Activated naive CD8-positive, alpha-beta T cell treated with anti-CD3 and anti-CD28 coated beads, Interleukin-2, amount 50 U/mL, for 16 hours (primary cell): ENCODE measurements at places on chromosomes 2 and 18.

- peak; percentile 42 for DNase-seq
Observed at GRCh38 chr2:237512774-237513466, 25.9 kb downstream of the MLPH start.

DNA sequence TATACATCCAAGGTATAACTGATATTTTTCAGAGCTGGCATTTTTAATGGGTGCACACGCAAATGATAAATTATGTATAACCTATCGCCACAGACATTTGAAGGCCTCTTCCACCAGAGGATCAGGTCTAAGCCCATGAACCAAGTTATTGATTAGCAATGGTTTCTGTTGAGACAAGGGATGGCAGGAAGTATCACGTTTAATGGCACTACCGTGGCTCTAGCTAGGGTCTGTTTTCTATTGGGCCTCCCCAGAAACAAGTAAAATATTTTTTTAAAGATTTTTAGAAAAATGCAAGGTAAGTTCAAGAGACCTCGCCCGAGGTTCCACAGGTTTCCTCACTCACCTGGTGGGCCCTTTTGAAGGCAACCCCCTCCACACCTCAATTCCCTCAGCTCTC is 667 bp downstream of the GFPT1 start:
- DNase-seq: no peak

DNA sequence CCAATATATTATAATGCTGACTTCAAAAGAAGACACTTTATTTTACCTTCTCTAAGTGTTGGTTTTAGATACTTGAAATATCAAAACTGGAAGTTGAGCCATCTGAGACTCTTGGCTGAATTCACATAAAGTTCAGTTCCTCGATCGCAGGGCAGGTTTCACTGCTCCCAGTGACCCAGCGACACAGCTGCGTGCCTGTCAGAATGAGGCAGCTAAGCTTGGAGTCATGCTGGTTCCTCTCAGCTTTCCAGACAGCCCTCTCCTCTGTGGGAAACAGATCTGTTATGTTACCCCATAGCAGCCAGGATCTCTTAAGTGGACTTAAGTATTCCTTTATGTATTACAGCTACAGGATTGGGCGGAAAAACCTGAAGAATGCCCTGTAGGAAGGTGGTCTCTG is 142.8 kb upstream of the ALPP start:
- no peak for DNase-seq

DNA sequence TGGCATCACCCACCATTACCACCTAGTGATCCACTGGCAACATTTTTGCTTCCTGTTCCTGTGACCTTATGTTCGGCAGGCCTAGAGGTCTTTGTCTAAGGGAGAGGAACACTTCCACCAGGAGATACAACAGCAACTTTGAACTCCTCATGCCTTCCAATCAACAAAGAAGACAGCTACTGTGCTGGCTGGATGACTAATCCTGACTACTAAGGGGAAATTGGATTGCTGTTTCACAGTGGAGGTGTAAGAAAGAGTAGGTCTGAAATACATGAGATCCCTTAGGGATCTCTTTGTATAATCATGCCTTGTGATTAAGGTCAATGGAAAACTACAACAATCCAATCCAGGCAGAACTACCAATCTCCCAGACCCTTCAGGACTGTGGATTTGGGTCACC is 45.2 kb downstream of the EIF2AK3 start:
- DNase-seq: no peak

DNA sequence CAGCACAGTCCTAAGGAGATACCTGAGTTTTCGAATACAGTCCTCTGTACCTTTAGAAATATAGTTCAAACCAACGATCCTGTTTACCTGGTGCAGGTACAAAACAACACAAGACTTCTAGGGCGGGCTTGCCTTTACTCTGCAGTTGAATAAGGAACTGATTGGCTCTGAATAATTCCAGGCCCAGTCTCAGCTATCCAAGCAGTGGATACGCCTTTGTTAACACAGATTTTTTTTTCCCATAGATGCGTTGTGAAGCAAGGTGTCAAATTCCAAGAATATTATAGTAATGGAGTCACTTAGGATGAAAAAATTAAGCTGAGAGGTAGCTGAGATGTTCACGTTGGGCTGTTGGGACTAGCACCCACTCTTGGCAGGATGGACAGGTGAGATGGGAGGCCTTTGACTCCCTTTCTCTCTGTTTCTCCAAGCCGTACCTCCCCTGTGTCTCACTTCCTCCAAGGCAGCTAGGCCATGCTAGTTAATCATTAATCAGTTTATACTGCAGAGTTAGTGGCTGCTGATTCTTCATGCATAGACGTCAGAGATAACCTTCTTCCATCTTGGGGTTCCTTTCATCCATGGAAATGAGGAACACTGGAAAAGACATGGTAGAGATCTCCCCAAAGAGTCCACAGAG is 380.8 kb upstream of the ACVR2A start:
- no peak for DNase-seq

DNA sequence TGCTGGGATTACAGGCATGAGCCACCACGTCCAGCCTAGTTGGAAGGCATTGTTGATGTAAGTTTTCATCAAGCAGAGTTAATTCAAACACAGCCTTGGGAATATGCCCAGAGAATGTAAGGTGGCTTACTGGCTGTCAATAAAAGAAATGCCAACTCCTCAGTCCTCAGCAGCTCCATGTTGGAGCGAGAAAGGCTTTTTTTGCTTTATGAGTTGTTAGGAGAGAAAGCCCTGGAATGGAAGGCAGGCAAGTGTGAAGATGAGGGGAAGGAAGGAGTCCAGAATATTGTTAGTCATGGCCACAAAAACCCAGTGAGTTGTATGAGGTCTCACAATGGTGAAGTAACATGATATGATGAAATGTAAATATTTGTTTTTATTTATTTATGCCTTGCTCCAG is 57.1 kb downstream of the MAP4K4 start:
- no peak for DNase-seq

DNA sequence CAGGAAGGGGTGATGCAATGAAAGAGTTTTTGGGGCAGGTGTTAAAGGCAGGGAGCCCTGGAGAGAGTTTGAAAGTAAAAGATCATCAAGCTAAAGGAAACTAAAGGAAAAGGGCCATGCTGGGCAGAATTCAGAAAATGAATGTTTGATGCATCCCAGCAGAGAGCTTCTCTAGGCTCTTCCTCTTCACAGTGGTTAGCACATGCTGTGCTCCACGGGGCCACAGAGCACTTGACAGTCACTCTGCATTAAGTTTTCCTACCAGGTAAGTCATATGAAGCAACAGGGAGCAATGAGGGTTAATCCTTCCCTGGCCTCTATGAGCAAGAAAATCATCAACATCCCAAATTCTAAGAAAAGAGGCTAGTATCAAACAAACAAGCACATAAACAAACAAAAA is 895.2 kb downstream of the TRIB2 start:
- DNase-seq: no peak

DNA sequence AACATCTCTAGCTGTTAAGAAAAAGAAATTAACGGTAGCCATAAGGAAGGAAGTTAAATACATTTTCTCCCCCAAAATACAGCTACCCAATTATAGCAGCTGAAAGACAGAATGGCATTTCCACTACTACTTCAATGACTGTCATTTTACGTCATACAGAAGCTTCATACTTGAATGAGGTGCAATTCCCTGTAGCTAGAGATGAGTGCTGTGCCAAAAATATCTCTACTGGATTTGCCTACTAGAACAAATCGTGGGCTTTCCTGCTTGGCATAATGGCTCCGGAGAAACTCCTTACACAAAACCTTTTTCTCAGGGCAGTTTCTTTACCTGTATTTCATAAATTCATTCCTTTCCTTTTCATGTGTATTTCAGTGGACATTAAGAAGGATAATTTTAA is 36.3 kb upstream of the NRXN1 start:
- DNase-seq: no peak

DNA sequence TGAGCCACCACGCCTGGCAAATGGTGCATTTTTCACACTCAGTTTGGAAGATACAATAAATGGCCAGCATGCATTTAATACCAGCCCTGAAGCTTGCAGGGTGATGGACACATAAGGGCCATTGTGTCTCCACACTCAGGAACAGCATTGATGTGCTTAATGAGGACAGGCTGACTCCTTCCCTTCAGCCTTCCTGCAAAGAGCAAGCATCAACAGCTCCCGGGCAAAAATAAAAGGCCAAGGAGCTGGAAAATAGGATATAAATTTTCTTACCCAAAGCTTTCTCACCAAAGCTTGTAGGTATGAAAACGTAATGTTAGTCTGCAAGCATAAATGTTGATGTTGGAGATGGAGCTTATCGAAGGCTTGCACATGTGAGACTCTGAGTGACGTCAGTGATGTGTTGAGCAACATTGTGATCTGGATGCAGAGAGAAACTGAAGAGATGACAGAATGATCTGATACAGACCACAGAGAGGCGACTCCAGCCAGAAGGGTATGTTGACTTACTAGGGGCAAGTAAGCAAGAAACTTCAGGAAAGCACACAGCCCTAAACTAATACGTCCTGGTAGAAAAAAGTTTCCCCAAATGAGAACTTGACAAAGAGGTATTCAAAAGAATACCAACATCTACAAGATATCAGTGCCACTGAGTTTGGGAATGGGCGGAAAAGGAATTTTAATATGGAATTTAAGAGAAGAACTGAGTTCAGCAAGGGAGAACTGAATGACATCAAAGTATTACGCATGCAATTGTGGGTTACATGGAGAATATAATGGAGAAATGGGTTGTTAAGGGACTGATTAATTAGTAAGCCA is 256.5 kb downstream of the TGIF1 start:
- DNase-seq: no peak

DNA sequence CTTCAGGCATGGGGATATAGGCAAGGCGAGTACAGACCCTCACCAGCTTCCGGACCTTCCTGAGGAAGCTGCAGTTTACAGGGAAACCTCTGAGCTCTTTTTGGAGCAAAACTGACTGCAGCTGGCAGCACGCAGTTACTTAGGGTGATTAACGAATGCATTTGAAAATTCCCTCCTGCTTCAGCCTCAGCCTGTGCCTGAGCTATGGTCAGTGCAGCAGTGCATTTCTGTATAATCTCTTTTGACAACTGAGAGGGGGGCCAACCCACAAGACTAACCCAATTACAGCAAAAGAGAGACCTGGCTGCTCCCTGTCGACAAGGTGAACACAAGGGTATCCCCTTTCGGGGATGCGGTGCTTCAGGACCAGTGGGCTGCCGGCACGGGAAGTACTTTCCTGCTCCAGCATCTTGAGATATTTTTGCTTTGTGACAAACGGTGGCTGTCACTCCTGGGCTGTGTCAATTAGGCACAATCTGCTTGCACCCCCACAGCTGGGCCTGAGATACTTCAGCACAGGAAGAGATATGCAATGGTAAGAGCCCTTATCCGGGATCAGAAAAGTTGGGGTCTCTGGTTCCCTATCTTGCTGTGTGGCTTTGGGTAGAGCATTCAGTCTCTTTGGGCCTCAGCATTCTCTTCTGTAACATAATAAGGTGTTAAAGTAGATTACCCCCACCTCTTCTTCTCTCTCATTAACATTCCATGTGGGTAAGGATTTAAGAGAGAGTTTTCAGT is 141.0 kb downstream of the TMEM17 start:
- DNase-seq: no peak

- DNase-seq: no peak
Observed at GRCh38 chr2:25740810-25741381, 67.5 kb upstream of the DTNB start.

DNA sequence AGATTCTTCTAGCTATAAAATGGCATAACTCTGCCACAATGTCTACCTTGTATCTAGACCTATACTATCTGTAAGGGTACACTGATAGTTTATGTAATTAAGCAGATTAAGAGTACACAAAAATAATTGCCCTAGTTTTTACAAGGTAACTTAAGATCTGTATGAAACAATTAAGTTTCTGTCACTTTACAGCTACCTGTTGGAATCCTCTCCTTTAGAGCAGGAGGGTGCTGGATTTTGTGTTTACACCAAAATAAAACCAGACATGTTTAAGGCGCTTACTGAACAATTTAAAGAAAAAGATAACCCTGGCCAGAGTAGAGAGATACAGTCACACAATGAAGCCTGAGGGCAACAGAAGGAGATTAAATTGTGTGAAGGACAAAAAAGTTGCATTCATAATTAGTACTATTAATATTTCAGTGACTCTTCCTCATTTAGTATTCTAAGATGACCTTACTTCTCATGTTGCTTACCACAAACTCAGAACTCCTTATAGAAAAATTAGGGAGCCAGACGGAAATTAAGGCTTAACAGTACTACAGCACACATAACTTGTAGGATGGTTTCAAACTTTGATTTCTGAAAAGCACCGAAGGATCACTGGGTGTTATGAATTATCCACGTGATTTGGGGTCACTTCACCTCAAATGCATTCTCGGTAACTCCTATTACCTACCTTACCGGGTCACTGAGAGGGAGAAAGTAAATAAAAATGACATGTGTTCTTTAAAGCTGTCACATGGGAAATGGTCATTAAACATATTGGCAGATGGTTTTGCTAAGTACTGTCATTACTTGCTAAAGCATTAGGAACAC is 1.0 kb downstream of the DARS1 start:
- no peak for DNase-seq

DNA sequence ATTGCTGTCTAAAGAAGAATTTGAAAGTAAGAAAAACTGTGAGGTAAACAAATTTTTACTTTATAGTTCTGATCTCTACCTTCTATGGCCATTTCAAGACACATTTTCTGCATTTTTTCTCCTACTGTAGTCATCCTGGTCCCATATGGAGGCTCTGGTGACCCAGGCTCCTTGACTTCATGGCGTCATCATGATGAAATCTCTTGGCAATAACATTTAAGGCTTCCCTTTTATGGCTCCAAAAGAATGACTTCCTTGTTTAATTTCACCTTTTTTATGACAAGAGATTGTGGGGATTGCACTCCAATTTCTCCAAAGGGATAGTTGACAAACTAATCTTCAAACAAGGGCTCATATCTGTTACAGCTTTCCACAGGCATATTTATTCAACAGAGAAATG is 143.0 kb upstream of the SCN7A start:
- no peak for DNase-seq

GRCh38 chr2:71832388-71832787 is 315.3 kb downstream of the CYP26B1 start:
- DNase-seq: no peak
